ENCODE measurements at places on chromosomes 11 and 22.

DNA sequence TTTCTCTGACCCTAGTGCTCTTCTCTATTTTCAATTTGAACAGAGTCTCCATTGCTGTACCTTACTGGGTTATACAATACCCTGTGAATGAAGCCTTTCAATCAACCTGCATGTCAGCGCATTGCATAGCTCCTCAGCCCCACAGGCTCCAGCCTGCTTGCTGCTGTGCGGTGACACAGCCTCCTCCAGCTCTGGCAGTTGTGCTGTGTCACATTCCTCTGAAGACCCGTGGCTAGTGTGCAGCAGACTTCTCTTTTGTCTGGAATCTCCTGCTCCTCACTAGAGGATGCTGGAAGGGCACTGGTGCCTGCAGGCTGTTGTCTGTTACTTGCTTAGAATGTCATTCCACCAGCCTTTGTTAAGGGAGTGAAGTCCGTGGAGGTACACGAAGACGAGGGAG lies 390.1 kb upstream of the B3GAT1 start:
- no peak for DNase-seq

DNA sequence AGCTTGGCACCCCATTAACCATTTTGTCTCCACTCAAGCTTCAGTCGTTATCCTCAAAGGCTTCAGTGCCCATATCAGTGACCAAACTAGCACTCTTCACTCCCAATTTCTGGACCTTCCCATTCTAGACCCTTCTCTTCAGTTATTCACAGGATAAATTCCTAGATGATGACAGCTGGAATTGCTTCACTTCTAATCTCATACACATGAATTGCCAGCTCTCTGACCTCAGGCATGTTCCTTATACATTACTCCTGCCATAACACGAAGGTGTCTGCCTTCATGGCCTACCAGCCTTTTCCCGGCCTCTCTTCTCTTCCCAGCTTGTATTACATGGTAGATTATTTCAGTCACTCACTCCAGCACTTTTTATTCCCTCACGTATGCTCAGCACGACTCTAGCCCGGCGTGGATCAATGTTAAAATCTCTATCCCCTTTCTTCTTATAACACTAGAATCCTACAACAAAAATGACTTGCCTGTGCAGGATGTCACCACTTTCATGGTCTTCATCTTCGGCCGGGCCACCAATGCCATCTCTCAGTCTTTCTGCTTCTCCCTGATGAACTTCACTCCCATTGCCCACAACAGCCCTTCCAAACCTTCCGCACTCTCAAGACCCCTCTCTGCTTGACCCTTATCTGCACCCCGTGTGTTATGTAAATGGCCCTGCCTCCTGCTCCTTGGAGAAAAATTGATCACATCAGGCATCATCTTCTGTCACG lies 36.9 kb downstream of the EIF3F start:
- no peak for DNase-seq

DNA sequence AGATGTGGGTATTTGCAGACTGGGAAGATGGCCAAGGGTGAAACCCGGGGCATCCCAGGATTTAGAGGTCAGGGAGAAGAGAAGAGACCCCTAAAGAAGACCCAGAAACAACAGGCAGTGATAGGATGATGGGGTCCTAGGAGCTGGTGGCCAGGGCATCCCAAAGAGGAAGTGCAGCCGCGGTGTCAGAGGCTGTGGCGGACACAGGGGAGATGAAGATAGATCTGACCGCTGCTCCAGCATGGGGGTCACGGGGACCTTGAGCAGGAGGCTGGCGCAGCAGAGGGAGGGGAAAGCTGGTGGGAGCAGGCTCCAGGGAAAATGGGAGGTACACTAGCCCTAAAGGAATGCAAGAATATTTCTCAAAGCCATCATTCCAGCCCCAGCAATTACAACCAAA lies 47.3 kb downstream of the CTTN start:
- no peak for DNase-seq

DNA sequence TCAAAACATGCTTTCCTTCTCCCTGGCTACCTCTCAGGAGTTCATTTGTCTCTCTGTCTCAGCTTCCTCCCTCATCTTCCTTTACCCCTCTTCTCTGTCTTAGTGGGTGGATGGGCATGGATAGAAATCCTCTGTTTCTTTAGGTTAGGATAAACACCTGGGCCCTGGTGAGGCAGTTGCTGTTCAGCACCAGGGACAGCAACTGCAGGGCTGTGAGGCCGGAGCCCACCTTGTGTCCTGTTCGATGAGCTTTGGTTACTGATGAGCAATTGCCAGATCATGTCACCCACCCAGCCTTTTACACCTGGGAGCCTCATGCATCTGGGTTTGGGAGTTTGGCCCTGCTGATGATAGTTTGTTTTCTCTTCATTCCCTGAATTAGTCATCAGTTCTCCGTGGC lies 6.1 kb upstream of the CRYBB3 start:
- no peak for DNase-seq

DNA sequence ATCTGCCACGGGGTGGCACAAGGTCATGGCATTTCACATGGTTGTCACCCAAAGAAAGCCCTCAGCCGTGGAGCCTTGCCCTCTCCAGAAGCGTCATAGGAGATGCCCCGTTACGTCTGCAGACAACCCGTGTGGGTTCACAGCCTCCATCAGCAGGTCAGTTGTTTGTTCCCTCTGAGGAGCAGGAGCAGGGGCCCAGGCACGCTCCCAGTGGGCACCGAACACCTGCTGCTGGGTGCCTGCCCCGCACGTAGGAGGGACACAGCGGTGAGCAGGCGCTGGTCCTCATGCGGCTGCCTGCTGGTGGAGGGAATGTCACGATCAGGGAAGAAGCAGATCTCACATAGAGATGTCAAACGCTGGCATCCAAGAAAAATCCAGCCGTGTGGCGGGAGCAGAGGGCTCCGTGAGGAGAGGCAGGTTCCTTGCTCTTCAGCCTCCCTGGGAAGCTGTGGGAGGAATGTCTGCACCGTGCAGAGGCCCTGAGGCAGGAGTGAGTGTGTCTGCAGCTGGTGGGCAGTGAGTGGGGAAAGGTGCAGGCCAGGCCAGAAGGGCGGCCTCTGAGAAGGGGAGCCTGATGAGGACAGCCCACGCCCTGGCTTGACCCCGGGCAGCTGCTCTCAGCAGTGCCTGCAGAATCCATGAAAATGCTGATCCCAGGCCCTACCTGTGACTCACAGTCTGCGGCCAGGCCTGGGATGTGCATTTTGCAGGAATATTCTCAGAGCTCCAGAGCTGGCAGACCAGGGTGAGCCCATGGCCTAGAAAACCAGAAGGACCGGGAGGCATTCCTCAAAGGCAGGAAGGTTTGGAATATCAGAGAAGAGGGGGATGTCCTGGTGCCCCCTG lies 36.4 kb upstream of the TH start:
- no peak for DNase-seq

DNA sequence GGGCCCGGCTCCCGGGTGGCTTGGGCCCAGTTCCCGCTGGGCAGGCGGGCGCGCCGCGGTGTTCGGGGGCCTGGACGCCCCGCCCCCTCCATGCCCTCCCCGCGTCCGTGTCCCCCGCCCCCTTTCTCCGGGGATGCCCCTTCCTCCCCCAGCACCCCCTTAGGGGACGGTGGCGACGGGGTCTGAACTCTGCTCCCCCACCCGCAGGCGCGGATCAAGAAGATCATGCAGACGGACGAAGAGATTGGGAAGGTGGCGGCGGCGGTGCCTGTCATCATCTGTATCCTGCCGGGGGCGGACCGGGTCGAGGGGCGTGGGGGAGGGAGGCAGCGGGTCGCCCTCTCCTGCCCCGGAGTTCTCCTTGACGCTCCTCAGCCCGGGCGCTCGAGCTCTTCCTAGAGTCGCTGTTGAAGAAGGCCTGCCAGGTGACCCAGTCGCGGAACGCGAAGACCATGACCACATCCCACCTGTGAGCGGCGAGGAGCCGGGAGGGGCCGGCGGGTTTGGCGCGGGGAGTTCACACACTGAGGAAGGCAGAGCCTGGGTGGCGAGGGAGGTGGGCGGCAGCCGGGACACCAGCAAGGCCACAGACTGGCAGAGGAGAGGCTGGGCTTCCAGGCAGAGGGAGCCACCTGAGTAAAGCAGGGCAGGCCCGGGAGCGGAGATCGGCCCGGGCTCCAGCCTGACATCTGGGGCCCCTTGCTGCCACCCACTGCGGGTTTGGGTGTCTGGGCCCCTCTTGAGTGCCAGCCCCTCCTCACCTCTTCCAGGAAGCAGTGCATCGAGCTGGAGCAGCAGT lies 546 bp downstream of the DRAP1 start:
- DNase-seq, result no peak

GRCh38 chr22:31626427-31627150 lies 35.4 kb downstream of the PISD start:
- DNase-seq, result no peak

- DNase-seq, result no peak
Observed at GRCh38 chr11:65599216-65599954, 3.8 kb upstream of the KCNK7 start.
